Aortic smooth muscle cell (primary cell): ENCODE measurements at places on chromosomes 11 and 22. TPM values are rescaled to one million over a fixed set of nuclear protein-coding genes. Genes with fewer than 3 reads are reported as not detected.

The HEPN1 gene
- not detected in 2 replicates for total RNA-seq

The FIBIN gene
- 22.2 and 56.8 TPM in 2 replicates for total RNA-seq

The KREMEN1 gene
- 1.1 and 1.3 TPM in 2 replicates for total RNA-seq

The SLC17A6 gene
- not detected in 2 replicates for total RNA-seq

The OR8G1 gene
- total RNA-seq = not detected in 2 replicates

The VSTM5 gene
- 0.12 and 0.79 TPM in 2 replicates for total RNA-seq

The SSTR3 gene
- total RNA-seq = not detected in 2 replicates

The ST14 gene
- 0.06 TPM in 1 of 2 replicates, not detected in the other for total RNA-seq

The OR52N4 gene
- total RNA-seq = not detected in 2 replicates

The TXN2 gene
- total RNA-seq = 27.7 and 29.9 TPM in 2 replicates

The BLID gene
- total RNA-seq = 16.6 and 36.6 TPM in 2 replicates

The CATSPER1 gene
- 0.13 and 0.19 TPM in 2 replicates for total RNA-seq
